NCI-H1105 (cell line): ENCODE measurements at places on chromosomes 6 and 20.

DNA sequence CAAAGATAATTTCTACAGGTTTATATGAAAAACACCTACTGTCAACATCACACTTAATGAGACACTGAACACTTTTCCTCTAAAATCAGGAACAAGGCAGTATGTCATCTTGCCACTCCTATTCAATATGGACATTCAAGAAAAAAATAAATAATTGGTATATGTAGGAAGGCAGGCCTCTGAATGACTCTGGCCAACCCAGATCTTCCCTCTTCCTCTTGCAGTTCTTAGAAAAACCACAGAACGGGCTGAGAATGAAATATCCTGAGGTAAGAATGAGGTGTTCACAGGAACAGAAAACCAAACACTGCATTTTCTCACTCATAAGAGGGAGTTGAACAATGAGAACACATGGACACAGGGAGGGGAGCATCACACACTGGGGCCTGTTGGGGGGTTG is 1207.2 kb upstream of the CITED2 start:
- no peak for DNase-seq

GRCh38 chr6:116866281-116866871 is 10.7 kb upstream of the RFX6 start:
- DNase-seq, result no peak

- DNase-seq, result no peak
Observed at GRCh38 chr6:20918868-20919267, 384.6 kb downstream of the CDKAL1 start.

DNA sequence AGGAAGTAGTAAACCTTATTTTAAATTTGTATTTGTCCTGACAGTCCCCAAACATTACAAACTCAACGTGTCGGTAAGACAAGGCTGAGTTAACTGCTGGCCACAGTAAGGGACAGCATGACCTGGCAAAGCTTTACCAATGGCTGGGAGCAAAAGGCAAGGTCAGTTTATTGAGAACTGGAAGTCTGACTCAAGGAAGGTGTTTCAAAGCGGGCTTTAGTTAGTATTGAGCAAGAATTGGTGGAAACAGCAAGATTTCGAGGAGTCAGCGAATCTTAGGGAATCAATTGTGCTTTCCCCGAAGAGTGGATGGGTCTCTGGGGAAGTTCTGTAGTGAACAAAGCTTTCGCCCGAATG is 885 bp upstream of the GZF1 start:
- DNase-seq, result no peak

DNA sequence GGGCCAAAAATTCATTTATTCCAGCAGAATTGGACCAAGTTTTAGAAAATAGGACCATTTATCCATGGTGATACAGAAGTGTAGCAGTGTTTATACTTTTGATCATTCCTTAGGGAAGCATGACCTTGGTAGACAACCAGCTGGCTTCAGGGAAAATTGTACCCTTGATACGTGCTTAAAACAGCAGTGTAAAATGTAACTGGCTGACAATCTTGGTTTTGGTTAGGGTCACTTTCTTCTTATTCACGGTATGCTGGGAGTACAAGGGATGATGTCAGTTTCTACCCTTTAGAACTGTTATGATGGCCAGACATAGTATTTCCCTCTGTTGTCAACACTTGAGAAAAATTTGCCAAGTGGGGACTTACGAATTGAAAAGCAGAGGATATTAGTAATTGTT is 157.1 kb downstream of the BCKDHB start:
- no peak for DNase-seq

GRCh38 chr6:143621876-143622605 is 55.7 kb upstream of the PHACTR2 start:
- DNase-seq, result no peak

GRCh38 chr6:144315981-144316861 is 31.1 kb downstream of the UTRN start:
- no peak for DNase-seq

- no peak for DNase-seq
Observed at GRCh38 chr6:91213229-91213901, 626.5 kb upstream of the MAP3K7 start.

DNA sequence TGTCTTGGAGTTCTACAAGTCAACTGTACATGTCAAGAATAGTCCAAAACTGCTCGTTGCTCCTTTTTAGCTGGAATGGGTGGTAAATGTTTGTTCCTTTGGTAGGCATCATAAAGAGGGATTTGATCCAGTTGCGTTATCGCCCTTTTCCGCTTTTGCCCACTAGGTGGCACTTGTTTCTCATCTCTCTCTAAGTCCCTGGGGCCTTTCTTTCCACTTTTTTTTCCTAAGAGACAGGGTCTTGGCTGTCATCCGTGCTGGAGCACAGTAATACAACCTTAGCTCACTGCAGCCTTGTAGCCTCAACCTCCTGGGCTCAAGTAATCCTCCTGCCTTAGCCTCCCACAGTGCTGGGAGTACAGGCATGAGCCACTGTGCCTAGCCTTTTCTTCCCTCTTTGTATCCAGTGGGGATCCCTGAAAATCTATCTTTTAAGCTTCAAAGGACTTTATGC is 20.7 kb downstream of the GTPBP2 start:
- DNase-seq, result peak; percentile 70

- DNase-seq, result no peak
Observed at GRCh38 chr6:106128981-106129781, 43.0 kb downstream of the PRDM1 start.

GRCh38 chr20:11718474-11719094 is 199.1 kb upstream of the BTBD3 start:
- DNase-seq, result no peak
